GM13977 (cell line): ENCODE measurements at places on chromosomes 16 and 17.
A peak's percentile ranks its signal among the peaks of the same experiment; 100 is the strongest.

- no peak for DNase-seq
Measured at GRCh38 chr17:6641247-6641863, 495 bp downstream of the TXNDC17 start.

DNA sequence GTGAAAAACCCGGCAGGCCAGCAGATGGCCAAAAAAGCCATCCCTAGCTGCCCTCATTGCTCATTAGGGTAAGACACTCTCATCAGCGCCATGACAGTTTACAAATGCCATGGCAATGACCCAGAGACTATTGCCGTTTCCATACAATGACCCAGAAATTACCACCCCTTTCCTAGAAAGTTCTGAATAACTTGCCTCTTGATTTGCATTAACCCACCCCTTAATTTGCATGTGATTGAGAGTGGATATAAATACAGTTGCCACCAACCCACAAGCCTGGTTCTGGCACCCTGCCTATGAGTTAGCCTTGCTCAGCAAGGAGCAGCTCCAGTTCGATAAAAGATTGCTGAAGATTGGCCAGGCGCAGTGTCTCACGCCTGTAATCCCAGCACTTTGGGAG, 16.1 kb upstream of the C16orf54 start:
- DNase-seq, result no peak

DNA sequence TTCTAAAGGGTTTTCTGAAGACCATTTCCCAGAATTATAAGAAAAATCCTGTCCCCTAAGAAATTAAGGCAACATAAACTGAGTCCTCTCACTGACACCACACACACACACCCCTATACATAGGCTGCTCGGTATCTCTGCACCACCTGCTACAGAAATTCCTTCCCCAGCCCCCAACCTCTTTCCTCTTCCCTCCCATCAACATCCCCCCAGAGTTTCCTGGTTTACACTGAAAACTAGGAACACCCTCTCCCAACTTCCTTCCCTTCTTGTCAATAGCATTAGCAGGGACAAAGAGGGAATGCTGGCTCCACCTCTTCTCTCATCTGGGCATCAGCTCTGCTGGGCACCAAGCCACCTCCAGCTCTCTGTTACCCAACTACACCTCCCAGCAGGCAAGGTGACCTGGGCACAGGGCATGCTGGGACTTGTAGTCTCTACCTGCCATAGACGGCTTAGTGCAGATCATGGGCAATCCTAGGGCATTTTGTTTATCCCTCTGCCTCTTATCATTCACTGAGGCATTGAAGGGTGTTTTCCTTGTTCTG, 15.7 kb downstream of the CAVIN1 start:
- DNase-seq, result peak; percentile 82

GRCh38 chr16:86823888-86824671, 245.7 kb downstream of the FOXL1 start:
- no peak for DNase-seq

DNA sequence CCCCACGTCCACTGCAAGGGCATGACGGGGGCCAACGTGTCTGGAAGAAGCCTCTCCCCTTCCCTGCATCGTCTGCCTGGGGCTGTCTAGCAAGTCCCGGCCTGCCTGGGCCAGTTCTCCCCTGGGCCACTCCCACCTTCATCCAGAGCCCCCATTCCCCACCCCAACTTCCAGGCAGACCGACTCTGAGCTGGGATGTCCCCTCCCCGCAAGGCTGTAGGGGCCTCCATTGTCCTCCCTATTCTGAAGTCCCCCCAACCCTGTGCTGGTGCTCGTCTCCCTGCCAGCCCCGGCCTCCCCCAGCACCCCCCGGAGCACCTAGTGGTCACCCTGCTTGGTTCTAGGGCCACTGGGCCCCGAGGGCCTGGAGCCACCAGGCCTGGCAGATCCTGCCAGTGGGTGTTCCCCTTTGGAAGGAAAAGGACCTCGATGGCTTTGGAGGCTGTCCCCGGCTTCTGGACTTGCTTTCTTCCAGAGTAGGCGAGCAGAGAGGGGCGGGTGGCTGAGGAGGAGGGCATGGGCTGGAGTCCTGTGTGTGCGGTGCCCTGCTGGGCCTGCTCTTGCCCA, 4.8 kb downstream of the GLIS2 start:
- no peak for DNase-seq

DNA sequence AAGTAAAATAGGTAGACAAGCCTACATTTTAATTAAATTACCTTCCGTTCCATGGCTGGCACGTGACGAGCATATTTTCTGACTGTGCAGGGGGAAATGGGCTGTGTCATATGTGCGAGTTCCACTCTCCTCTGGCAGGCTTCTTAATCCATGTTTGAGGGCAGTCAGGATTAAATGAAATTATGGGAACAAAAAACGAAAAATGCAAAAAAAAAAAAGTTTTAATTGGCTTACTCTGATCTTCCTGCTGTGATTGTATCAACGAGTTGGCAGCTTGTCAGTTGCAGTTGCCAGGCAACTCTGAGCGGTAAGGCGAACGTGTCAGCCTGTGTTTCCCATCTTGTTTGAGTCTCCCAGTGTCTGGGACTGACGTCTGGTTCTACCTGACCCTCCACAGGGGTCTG, 302.9 kb upstream of the XYLT1 start:
- no peak for DNase-seq

DNA sequence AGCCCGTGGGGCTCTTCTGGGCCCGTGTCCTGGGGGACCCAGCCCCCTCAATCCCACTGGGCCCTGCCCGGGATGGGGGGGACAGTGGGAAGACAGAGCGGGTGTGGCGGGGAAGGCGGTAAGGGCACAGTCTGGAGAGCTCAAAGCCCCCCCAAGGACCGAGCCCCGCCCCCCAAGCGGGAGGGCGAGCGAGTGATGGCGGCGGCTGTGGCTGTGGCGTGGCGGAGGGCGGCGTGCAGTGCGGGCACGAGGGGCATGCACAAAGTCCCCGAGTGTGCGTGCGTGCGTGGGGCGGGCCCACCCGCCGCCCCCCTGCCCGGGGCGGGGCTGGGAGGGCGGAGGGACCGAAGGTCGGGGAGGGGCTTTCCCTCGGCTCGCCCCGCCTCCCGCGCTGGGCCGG, 3.6 kb upstream of the WDR24 start:
- DNase-seq, result no peak

- no peak for DNase-seq
Measured at GRCh38 chr17:80295559-80295958, 34.9 kb downstream of the RNF213 start.

GRCh38 chr17:41870627-41871026, 5.4 kb upstream of the KLHL11 start:
- no peak for DNase-seq

- DNase-seq, result no peak
Measured at GRCh38 chr17:9350080-9350479, 225.5 kb downstream of the STX8 start.

DNA sequence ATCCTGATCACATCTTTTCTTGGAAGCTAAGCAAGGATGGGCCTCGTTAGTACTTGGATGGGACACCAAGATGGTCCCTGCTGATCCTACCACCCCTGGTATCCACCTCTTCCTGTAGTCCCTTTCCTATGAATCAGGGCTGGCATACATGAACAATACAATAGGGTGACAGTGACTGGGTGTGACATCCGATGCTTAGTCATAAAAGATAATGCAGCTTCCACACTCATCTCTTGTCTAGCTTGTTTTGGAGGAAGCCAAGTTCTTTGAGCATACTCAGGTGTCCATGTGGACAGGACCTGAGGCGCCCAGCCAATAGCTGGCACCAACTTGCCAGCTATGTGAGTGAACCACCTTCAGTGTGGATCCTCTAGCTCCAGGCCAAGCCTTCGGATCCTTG, 62.5 kb upstream of the NFAT5 start:
- no peak for DNase-seq

- no peak for DNase-seq
Measured at GRCh38 chr16:75204410-75204758, 2.6 kb downstream of the CTRB2 start.

GRCh38 chr16:82108100-82108499, 61.9 kb downstream of the MPHOSPH6 start:
- no peak for DNase-seq

- no peak for DNase-seq
Measured at GRCh38 chr17:64683796-64684195, 21.7 kb upstream of the SMURF2 start.

DNA sequence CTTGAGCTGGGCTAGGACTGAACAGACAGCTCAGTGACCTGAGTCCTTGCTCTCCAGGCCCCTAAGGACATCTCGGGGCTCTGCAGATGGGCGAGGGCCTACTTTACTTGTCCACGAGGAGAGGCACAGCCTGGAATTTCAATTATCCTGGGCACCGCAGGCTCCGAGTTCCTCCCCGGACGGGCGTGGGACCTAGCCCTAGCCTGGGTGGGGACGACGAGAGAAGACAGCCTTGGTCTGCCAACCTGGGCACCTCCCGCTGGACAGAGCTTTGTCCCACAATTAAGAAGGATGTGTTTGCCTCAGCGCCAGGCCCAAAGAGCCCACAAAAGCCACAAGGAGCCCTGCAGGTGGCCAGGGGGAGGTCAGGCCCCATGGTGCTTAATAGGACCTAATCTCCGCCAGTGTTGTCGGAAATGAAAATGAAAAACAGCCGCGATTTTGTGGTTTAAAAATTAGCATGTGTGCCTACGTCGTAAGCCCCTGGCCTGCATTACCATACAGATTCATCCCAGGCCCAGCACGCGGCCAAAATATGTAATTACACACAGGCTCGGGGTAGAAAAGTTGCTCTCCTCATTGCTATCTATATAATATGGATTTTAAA, 51.4 kb upstream of the LHX1 start:
- DNase-seq, result no peak

- no peak for DNase-seq
Measured at GRCh38 chr16:58433569-58433951, 41.3 kb downstream of the GINS3 start.

- DNase-seq, result no peak
Measured at GRCh38 chr17:56064506-56064905, 88.8 kb upstream of the ANKFN1 start.

DNA sequence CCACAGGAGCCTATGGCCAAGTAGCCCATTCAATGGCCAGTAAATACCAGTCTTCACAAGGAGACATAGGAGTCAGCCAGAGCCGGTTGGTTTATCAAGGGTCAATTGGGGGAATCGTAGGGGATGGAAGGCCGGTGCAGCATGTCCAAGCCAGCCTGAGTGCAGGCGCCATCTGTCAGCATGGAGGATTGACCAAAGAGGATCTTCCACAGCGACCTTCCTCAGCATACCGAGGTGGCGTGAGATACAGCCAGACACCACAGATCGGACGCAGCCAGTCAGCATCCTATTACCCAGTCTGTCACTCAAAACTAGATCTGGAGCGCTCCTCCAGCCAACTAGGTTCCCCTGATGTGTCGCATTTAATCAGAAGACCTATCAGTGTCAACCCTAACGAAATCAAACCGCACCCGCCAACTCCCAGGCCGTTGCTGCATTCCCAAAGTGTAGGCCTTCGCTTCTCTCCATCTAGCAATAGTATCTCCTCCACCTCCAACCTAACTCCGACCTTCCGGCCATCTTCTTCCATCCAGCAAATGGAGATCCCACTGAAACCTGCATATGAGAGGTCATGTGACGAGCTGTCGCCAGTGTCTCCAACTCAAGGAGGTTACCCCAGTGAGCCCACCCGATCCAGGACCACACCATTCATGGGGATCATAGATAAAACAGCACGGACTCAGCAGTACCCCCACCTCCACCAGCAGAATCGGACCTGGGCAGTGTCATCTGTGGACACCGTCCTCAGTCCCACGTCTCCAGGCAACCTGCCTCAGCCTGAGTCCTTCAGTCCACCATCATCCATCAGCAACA, 25.0 kb downstream of the CYB561 start:
- DNase-seq, result no peak

- DNase-seq, result no peak
Measured at GRCh38 chr17:28334666-28335200, 539 bp downstream of the IFT20 start.

DNA sequence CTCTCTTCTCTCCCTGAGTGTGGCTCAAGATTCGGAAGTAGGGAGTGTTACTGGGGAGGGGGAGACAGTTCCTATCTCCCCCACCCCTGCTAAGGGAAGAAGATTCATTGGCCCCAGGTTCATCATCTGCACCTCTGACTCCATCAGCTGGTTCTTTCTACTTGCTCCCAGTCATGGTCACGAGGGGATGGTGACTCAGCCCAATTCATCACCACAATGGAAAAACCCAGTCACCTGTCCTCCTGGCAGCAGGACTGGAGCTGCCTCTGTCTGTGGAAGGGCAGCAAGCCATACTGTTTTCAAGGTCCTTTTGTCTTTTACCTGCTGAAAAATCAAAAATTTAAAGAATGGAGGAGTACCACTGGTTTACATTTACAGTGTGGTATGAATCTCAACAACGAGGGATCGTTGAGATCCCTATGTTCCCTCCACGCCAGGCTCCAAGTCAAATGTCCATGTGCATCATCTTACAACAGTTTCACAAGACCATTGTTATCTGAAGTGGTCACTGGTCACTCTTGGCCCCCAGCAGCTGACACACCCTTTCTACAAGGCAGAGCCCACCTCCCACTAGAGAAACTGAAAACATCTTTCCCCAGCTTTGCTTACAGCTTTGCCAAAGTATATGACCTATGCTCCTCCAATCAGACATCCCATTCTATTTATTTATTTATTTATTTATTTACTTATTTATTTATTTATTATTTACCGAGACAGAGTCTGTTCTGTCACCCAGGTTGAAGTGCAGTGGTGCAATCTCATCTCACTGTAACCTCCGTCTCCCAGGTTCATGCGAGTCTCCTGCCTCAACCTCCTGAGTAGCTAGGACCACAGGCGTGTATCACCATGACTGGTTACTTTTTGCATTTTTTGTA, 40.4 kb upstream of the NDRG4 start:
- no peak for DNase-seq

GRCh38 chr16:732936-733335, 6.0 kb downstream of the HAGHL start:
- DNase-seq, result no peak

GRCh38 chr17:19753661-19754463, 5.8 kb upstream of the ALDH3A1 start:
- no peak for DNase-seq

- DNase-seq, result no peak
Measured at GRCh38 chr16:19066988-19067348, 446 bp upstream of the COQ7 start.

GRCh38 chr16:35186045-35186759, 1726.8 kb downstream of the TP53TG3F start:
- DNase-seq, result no peak

DNA sequence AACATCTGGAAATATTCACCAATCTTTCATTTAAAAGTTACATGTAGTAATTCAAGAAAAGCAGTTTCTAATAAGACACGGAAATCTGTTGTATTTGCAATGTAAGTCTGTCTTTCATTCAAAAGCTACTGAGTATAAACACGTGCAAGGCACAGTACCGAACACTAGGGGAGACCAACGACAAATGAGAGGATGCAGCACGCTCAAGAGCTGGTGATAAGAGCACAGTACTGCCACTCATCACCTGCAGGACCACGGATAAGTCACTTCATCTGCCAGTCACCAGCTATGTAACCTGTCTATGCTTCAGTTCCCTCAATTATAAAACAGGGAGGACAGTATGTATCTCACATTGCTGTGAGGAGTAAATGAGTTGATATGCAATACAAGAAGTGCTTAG, 67.1 kb downstream of the CLEC18A start:
- DNase-seq, result peak; percentile 6
